CD4-positive, alpha-beta T cell treated with Interferon alpha-2 for 1 hour (primary cell): ENCODE measurements at places on chromosomes 7 and 10.

GRCh38 chr7:28754027-28754426, 204.1 kb downstream of the TRIL start:
- DNase-seq, result no peak

- DNase-seq, result no peak
These were observed 157.0 kb upstream of the PRSS1 start for GRCh38 chr7:142592231-142592630.

DNA sequence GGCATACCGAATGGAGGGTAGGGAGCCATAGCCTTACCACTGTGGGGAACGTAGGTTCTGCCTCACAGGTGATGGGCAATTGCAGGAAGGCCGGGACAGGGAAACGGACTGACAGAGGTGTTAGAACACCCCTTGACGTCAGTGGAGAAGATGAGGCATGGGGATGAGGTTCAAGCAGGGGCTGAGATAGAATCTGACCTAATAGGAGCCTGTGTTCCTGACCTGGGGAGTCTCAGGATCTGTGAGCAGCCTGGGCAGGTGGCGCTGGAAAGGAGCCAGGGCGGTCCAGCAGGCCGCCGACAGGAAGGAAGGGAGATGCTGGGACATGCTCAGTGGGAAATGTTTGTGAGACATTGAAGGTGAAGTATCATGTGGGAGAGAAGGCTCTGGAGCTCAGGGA, 109.4 kb downstream of the WDFY4 start:
- DNase-seq, result no peak

DNA sequence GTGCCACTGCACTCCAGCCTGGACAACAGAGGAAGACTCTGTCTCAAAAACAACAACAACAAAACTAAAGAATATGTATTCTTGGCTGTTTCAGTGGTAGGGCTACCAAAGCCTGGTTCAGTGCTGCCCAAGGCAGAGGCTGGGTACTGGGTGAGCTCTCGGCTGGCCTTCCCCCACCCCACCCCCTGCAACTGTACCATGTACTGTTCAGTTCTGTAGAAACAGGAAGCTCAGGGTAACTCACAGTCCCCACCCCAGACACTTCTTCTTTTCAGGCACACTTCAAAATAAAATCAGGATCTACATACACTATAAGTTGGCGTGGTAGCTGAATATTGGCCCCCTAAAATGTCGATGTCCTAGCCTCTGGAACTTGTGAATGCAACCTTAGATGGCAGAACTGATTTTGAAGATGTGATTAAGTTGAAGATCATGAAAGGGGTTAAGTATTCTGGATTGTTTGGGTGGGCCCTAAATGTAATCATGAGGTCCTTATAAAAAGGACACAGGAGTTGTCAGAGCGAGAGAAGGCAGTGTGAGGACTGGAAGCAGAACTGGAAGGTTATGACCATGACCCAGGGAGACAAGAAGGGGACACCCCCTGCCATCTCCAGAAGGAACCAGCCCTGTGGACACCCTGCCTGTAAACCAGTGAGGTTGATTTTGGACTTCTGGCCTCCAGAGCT, 31.2 kb downstream of the TBXAS1 start:
- no peak for DNase-seq

DNA sequence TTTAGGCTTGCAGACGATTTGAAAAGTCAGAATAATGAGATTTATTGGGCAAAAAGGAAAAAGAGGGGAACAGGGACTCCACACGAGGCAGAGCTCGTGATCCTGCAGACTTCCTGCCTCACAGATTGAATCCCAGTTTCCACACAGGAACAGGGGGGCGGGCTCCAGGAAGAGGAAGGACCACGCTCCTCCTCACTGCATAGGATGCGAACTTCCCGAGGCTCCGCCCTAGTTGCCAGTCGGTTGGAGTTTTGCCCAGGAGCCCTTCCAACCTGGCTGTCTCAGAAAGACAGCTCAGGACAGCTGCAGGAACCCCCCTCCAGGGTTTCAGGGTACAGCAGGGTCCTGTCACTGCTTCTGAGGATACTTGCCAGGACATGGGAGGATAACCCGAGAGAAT, 488.3 kb upstream of the ADARB2 start:
- DNase-seq, result no peak

DNA sequence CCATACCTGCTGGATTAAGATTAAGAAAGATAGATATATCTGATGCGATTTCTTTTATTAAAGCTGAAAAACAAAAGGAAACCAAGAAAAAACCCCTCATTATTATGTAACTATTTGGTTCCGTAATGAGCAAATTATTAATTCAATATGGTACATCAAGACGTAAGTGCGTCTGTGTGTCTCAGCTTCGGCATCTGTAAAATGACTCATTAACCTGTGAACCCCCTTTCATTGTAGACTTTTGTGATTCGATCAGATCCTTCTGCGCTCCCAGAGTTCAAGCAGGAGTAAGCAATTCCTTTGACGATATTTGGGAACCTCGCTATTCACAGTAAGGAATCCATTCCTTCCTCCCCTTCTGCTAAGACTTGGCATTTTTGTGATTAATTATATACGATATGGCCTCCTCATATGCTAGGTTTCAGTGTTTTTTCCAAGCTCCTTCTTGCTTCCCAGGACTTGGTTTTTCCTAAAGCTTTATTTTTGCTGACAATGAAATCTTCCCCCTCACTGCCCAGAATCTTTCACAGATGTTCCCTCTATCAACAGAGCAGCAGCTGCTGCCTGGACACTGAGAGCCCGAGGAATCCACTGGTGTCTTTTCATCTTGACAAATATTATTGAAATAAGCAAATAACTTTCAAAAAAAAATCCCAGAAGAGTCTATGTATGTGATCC, 171.7 kb upstream of the CELF2 start:
- no peak for DNase-seq

GRCh38 chr10:3054183-3054850, 13.0 kb upstream of the PFKP start:
- no peak for DNase-seq

- DNase-seq, result no peak
These were observed 454.5 kb upstream of the FZD8 start for GRCh38 chr10:36096576-36096975.

GRCh38 chr10:114033566-114033965, 10.1 kb upstream of the ADRB1 start:
- no peak for DNase-seq

- no peak for DNase-seq
These were observed 46.7 kb downstream of the ADCYAP1R1 start for GRCh38 chr7:31098642-31099360.

- DNase-seq, result no peak
These were observed 33.1 kb downstream of the AP5Z1 start for GRCh38 chr7:4808565-4808964.

- DNase-seq, result no peak
These were observed 385.8 kb downstream of the ETV1 start for GRCh38 chr7:13603661-13604060.
